ENCODE measurements at places on chromosomes 4 and X.

GRCh38 chr4:123623611-123624010 lies 227.0 kb downstream of the SPRY1 start:
- DNase-seq: no peak

- peak; percentile 22 for DNase-seq
These were observed 563.1 kb upstream of the INTU start for GRCh38 chr4:127069675-127070074.

DNA sequence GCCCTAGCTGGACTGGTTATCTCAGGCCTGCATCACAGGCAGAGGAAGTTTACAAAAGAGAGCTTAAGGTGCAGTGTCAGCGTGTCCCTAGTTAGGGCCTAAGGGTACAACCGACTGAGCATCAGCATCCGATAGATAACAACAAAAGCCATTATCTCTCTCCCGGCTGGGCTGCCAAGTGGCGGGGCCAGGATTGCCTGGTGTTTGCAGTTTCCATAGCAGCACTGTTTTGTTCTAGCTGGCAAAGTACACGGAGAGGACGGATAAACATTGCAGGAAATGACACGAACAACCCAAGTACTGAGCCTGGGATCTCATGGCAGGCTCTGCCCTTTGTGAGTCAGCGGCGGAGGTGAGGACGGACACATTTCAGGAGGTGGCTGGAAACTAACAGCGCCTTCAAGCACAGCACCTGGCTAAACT lies 104.7 kb upstream of the NOCT start:
- DNase-seq: peak; percentile 80

GRCh38 chrX:134908356-134908755 lies 82.4 kb upstream of the SMIM10 start:
- DNase-seq: no peak

GRCh38 chr4:1010395-1011021 lies 918 bp upstream of the FGFRL1 start:
- no peak for DNase-seq

- no peak for DNase-seq
These were observed 20.4 kb upstream of the ADD1 start for GRCh38 chr4:2823301-2823670.

DNA sequence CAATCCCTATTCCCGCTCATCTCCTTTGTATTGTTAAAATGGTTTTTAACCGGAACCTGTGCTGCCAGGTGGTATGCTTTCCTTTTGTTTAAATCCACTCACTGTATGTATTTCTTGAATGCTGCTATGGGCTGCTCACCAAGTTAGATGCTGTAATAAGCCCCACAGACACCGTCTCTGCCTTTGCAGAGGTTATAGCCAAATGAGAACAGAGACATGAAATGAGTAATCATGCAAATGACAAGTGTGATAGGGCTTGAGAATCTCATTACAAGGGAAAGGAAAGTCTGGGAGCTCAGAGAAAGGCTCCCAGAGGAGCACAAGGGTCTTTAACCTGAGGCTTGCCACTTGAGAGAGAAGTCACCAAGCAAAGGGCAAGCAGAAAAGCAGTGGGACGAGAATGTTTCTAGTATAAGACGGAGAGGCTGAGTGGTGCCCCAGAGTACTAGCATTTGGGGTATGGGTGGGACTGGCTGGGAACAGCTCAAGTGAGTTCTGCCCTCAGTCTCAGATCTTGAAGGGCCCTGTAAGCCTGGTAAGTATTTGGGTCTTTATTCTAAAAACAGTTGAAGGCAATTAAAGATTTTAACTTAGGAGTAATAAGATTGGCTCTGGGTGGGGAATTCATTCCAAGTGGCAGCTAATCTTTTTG lies 110.8 kb upstream of the H2AZ1 start:
- DNase-seq: no peak

DNA sequence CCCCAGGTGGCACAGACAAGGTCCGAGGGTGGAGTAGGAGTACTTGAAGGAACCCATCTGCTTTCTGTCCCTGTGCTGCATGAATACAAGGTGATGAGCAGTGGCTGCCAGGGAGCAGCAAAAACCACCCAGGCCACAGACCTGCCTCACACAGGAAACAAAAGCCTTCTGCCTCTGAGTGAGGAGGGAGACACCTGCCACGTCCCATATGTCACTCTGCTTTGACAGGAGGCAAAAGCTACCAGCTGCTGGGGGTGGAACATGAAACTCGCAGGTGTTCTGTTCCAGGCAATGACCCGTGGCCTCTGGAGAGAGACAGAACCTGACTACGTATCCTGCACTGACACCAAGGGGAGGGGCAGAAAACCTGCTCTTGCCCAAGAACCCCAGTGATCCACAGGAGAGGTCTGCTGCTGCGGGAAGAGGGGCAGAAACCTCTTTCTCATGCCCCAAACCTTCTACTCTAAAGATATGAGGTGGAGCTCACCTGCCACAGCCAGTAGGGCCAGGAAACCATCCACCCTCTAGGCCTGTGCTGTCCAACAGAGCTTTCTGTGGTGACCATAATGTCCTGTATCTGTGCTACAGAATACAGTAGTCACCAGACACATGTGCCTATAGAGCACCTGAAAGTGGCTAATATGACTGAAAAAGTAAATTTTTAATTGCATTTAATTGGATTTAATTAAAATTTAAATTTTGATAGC lies 172.9 kb downstream of the PRDM5 start:
- DNase-seq: no peak

GRCh38 chr4:145868637-145869409 lies 69.8 kb downstream of the ZNF827 start:
- no peak for DNase-seq

GRCh38 chr4:143026459-143027170 lies 158.1 kb upstream of the USP38 start:
- DNase-seq: no peak

- DNase-seq: no peak
These were observed 19.6 kb upstream of the SOD3 start for GRCh38 chr4:24775750-24776149.

- no peak for DNase-seq
These were observed 67.7 kb downstream of the SMIM20 start for GRCh38 chr4:25981749-25982148.

- no peak for DNase-seq
These were observed 5.5 kb downstream of the SCD5 start for GRCh38 chr4:82792912-82793649.

GRCh38 chrX:68416592-68416991 lies 16.7 kb downstream of the OPHN1 start:
- no peak for DNase-seq

Data from NT2/D1 (cell line).